ENCODE measurements at places on chromosomes 13 and 19. TPM values are rescaled to one million over a fixed set of nuclear protein-coding genes. Genes with fewer than 3 reads are reported as not detected.

CLEC4M gene
- total RNA-seq = not detected

TEX26 gene
- total RNA-seq = not detected

CD177 gene
- total RNA-seq = 354 TPM

RETN gene
- total RNA-seq = 6.9 TPM

KLK14 gene
- not detected for total RNA-seq

DNA sequence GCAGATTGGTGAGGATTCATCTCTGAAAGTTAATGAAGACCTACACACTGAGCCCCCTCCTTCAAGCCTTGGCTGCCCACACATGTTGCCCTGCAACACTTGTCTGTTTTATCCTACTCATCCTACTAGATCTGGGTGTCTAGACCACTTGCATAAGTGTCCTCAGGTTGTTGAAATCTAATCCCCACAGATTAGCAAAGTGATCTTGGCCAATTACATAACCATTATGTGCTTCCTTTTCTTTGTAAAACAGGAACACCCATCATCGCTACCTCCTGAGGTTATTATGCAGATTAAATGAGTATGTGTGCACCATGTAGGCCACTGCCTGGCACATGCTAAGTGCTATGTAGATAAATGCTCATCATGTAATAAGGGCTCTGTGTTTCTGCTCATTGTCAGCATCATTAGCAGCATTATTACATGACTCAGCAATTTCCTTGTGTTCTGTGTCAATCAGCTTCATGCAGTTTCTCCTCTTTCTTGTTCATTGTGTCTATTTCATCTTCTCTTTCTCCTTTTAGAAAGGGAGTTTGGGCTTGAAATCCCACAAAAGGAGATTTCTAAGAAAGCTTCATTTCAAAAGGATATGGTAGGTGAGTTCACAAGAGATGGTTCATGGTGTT lies 15.1 kb downstream of the ZNF175 start:
- DNase-seq = no peak

DNA sequence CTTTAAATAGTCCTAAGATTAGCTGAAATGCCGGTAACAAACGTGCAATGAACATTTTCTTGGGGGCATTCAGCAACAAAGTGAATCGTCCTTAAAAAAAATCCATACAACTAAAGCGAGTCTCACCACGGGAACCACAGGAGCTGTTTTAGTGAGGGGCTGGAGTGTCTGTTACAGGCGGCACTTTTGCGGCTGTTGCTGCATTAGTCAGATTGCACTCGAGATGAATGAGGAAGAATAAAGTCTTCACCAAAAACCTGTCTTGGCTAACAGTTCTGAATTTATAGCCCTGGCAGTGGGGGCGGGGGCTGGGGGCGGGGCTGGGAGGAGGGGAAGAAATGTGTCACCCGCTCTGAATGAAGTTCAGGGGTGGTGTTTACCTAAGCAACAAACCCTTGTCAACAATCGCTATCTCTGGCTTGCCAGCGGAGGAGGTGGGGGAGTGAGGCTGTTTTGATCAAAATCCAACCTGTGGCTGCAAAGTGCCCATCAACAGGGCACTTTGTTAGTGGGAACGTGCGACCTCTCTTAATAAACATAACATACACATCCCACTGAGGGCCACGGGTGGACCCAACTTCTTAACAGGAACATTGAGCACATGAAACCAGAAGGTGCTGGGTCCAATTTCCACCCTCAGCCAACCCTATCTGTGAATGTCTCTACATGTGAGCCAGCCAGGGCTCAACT lies 44.5 kb downstream of the RFX2 start:
- DNase-seq = no peak

DNA sequence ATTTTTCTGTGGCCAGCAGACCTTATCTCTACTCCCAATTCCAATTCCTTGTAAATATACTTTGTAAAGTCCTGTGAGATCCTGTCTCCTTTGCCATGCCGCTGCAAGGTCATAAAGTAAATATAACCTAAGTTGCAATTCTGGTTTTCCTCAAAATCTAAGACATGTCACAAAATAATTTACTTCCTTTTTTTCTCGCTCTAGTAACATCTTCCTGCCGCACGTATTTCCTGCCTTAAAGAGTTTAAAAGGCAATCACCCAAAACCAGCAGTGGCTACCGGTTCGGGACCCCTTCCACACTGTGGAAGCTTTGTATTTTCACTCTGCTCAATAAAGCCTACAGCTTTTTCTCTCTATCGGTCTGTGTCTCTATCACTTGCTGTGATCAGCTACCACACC lies 832.0 kb upstream of the SLITRK5 start:
- no peak for DNase-seq

DNA sequence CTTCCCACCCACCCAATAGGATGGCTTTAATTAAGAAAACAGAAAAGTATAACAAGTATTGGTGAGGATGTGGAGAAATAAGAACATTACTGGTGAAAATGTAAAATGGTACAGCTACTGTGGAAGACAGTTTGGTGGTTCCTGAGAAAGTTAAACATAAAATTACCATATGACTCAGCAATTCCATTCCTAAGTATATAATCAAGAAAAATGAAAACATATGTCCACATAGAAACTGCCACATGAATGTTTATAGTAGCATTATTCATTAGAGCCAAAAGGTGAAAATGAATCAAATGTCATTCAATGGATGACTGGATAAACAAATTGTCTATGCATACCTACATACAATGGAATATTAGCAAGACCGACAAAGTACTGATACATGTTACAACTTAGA lies 16.9 kb downstream of the DZIP1 start:
- no peak for DNase-seq

DNA sequence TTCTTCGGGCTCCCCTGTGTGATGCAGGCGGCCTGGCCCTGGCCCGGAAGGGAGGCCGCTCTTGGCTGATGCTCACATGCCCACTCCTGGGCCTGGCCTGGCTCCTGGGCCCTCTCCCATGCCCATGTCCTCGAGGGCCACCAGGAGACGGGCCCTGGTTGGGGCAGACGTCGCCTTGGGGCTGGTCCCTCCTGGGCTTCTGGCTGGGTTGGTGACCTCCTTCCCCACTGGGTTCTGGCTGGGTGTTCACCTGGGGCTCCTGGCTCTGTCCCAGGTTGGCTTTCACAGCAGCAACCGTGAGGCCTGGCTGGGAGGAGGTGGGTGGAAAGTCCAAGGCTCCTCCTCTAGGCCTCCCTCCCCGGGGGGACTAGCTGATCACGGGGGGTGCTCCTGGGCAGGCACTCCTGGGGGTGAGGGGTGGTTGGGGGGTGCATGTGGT lies 15.5 kb upstream of the SLC7A10 start:
- DNase-seq = peak; percentile 69

- no peak for DNase-seq
Measured at GRCh38 chr19:28884786-28885476, 328.0 kb downstream of the UQCRFS1 start.

DNA sequence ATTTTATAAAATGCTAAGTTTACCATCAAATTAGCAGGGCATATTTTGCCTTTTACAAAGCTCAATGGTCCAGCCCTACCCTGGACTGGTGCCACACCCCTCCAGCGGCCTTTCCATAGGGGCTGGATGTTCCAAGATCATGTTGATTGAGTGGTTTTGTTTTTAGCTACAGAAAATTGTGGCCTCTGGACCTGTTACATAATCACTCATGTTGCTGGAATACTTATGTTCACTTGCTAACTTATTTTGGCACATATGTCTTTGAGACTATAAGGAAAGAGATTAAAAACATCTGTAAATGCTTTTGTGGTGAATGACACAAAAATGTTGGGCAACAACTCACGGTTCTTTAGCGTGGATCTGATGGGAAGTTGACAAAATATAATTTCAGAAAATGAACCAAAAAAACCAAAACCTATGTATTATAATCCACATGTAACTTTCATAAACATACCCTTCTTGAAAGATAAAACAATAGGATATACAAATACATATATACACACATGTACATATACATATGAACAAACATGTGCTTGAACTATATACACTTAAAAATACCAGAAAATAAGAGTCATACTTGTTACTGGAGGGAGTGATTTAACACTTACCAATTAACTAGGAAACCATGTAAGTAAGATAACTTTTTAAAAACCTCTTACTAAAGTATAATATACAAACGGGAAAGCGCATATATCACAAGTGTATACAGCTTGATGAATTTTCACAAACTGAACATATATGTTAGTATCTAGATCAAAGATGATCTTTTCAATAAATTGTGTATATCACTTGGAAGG lies 46.6 kb upstream of the SLC15A1 start:
- no peak for DNase-seq

DNA sequence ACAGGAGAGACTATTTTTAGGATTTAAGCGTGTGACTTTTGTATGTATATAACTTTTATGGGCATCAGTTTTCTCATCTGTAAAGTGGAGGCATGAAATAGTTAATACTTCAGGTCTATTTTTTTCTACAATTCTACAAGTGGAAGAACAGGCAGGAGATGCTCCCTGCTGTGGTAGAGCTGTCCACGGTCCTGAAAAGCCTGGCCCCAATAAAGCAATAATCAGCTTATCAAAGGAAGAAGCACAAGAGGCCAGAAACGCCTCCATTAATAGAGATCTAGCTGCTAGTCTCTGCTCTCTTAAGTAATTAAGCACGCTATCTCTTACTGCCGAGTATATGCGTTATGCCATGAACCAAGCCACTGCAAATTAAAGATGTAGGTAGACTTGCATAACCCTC lies 28.0 kb upstream of the WASF3 start:
- DNase-seq = no peak

GRCh38 chr19:54429176-54429495 lies 13.9 kb downstream of the TTYH1 start:
- no peak for DNase-seq

DNA sequence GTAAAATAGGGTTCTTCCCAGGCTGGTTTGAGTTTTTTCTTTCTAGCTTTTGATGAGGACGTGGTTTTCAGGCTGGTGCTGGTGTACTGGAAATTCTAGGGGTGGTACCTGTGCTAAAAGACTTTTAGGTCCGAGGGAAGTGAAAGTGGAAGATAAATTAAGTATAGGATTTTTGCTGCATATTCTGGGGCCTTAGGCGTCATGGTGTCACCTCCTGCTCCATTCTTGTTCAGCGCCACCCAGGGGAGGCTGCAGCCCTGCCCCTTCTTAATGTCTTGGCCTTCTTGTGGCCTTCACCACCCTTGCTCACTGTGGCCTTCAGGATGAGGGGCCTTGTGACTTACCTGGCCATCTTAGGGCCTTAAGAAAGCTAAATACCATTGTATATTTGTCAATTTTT lies 12.4 kb downstream of the ZNF552 start:
- no peak for DNase-seq

GRCh38 chr13:28376604-28377003 lies 118.3 kb downstream of the FLT1 start:
- no peak for DNase-seq

DNA sequence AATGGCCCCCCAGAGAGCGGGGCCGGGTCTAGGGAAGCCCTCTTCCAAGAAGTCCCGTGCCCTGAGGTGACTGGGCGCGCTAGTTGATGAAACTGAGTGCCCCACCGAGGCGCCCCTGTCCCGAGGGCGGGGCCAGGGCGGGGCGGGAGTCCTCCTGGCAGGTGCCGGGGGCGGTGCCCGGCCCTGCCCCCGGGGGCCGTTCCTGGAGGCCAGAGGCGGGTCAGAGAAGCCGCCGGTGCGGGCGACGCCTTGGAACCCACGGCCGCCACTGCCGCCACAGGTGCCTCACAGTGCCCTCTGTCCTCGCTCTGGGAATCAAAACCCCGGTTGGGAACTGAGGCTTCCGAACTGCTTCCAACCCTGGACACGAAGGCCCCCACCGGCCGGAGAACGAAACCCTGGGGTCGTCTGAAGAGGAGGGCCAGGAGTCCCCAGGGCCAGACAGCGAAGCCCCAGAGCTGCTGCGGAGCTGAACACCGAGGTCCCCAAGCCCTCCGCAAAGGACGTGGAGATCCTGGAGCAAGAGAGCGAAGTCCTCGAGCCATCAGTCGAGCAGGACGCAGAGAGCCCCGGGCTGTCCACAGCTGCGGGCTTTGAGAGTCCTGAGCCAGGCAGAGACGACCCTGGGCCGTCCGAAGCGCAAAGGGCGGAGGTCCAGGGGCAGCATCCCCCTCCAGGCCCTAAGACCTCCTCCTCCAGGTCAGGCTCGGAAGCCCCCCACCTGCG lies at the start of gene MISP3:
Gene MISP3, plus strand, starts transcription at position 252 of the 726 bp plus-strand sequence. CDS start 524 bp downstream, outside the sequence.
- DNase-seq = peak; percentile 86

DNA sequence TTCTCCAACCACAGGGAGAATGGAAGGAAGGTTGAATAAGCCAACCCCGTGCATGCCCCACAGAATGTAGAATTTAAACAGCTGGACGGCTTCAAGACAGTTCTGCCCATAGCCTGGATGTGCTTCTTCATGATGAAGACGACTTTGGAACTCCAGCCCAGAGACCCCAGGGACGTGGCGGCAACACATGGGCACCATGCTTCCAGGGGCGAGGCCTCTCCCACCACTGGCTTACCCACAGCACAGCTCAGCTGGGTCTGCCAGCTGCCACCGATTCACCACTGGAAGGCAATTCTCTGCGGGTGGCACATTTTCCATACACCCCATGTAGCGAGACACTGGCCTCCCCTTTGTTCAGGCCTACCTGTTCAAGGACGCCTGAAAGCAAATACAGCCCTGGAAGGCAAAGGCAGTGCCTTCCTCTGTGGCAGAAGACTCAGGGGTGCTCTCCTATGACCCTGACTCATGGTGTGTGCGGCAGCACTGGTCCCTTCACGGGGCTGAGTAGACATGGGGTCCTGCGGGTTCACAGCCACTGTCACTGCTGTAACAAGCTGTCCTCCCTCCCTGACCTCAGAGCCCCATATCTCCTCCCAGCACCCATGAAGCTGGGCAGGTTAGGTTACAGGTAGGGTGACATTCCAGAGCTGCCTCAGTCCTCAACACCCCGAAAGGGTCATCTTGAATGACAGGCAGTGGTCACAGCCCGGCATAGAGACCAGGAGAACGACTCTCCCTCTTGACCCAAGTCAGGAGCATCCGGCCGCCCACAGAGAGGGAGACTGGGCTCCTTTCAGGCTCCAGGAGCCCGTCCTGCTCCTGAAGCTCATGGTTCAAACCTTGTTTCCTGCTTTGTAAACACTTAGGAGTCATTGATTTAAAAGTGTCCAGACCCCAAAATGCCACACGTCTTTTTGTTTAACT lies 72.7 kb downstream of the SPACA7 start:
- peak; percentile 60 for DNase-seq

GRCh38 chr13:63438951-63439350 lies 2023.3 kb upstream of the PCDH20 start:
- DNase-seq = no peak

DNA sequence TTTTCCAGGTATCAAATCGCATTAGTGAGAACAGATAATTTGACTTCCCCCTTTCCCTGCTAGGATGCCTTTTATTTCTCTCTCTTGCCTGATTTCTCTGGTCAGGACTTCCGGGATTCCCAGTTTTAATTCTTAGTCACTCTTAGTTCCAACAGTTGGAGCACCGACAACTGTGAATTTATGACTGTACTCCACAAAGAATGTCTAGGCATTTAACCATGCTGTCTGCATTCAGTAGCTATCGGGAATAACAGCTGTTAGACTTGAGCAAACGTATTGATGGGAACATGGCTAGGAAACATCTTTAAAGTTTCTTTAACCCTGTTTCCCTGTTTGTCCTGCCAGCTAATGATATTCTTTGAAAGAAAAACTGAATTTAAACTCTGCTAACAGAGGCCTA lies 14.1 kb upstream of the SPACA7 start:
- no peak for DNase-seq

Data from spleen (tissue), 13 donors.